ENCODE measurements at places on chromosomes 7 and 10. TPM values are rescaled to one million over a fixed set of nuclear protein-coding genes. Genes with fewer than 3 reads are reported as not detected.

DNA sequence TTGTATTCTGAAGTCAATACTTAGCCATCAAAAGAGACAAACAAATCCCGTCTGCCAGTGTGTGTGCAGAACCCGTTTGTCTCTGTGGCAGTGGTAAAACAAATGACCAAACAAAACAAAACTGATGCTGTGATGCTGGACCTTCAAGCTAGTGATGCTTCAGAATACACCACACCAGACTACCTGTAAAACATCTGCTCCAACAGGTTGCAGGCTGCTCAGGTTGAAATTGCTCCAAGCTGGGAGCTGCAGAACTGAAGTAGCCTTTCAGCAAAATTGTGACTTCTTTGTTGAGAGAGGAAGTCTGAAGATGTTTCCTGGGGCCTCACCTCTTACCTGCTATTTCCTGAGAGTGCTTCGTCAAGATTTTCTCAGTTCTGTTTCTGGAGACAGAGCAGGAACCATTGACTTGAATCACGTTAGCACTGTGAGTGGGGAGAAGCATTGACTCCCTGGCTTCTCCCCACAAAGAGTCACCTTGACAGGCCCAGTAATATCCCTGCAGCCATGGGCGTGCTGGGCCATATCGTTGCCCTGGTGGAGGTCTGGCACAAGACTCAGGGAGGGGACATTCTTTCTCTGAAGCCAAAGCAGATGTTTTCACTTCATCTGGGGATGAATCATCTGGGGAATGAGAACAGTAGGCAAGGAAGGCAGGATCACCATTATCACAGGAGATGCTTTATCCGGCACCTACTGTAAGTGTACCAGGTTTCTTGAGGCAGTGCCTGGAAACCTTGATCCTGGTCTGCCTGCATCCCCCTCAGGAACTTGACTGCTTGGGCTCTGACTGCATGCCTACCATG lies 80.2 kb downstream of the RBM20 start:
- DNase-seq = no peak

DNA sequence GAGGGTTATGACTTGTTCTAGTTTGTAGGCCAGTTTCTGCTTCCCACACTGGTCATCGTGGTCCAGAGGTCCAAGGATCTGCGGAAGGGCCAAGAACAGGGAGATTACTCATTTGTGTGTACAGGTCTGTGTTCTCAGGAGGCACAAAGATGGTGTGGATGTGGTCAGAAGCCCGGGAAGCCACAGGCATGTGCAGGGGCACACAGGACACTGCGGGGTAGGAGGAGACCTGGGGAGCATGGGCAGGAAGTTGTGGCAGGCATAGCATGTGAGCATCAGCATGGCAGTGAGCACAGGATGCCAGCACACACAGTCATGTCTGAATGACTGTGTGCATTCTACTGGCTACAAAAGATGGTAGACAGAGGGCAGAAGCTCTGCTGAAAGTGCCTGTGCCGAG lies 445.8 kb downstream of the PLXNA4 start:
- no peak for DNase-seq

DNA sequence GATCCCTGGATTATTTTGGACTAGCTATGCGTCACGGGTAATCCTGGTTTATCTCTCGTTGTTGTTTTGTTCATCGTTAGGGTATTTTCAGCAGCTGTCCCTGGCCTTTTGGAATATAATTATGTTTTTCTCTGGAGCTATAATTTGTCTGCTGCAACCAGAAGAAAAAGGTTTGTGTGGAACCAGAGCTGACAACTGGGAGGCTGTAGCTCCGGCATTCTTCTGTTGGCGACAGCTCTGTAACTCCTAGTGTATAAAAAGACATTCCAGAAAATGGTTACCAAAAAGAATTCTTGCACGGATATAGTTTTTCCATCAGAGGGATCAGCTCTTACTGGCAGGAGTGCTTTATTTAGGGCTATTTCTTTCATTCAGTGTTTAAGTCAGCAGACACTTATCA lies 130.9 kb upstream of the PRR15 start:
- DNase-seq = no peak

DNA sequence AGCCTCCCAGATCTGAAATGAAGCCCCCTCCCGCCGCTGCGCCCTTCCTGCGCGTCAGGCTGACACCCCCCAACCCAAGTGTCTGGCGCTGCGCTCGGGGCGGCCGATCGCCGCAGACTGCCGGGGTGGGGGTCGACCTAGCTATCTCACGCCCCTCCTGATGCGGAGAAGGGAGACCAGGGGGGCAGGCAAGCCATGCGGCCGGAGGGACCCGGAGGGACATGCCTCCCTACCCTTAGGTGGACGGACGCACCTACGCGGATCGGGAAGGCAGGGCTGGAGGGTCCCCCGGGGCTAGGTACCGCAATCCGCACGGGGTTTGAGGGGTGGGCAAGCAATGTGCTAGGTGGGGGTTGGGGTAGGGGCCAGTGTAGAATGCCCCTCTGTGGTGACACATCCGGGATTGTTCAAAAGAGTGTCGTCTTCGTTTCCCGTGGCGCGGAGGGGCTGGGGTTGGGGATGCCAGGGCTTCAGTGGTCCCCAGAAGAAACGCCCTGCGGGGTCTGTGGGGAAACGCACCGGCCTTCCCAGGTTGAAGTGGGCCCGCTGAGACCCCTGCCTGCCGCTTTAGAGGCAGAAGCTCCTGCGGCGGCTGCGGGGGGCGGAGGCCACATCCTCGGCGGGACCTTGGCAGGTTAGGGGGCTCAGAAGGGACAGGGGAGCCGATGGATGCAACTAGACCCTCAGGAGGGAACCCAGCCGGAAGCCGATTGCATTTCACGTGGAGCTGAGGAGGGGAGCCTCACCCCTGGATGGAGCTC lies 913 bp downstream of the ADCYAP1R1 start:
- no peak for DNase-seq

- no peak for DNase-seq
These were observed 651 bp downstream of the MYO3A start for GRCh38 chr10:25934621-25935139.

GRCh38 chr7:2299131-2299829 lies 15.0 kb downstream of the SNX8 start:
- no peak for DNase-seq

The RBM20 gene
- 0.10 TPM for total RNA-seq

The RAPGEF5 gene
- total RNA-seq = 1.4 TPM
